ENCODE measurements at places on chromosomes 3 and 15.

DNA sequence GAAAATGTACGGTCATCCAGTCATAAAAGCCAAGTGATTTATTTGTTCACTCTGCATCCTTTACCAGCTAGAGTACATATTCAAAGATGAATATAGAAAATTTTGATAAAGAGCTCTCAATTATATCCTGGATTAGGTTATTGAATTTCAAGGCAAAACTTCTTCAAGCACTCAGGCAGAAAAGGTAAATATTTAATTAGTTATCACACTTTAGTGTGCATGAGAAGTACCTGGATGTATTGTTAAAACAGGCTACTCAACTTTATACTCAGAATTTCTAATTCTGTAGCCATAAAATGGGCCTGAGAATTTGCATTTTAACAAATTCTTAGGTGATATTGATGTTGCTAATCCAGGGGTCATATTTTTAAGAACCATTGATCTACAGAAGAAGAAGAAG is 45.3 kb downstream of the ILDR1 start:
- DNase-seq = no peak

DNA sequence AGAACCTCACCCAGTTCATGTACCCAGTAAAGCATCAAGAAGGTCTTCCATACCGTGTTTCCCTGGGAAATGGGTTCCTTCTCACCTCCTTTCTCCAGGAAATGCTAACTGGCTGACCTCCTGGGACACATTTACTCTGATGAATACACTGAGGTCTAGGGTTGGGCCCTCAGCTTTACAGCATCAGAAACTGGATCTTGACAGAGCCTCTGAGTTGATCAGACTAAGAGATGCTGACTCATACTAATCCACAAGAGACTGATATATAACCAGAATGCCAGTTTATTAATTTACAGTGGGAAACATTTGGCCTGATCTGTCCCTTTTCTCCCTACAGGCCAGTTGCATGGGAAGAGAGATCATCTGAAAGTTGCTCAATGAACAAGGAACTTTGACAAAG is 55.8 kb downstream of the GTF2E1 start:
- no peak for DNase-seq

DNA sequence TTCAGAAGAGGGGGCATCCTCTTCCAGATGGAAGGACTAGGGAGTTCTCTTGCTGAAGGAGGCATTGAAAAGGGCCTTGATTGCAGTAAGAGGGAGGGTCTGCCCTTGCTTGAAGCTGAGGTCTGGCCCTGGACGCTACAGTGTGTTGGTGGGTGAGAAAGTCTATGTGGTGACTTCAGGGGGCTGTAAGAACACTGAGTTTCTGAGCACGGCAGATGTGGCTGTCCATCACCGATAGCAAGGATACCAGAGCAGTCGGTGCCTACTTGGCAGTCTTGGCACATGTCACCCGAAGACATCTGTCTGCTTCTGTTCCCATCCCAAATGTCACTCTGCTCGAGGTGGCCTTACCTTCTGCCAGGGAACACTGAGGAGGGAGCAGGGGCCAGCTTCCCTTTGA is 631.1 kb upstream of the CFAP20DC start:
- DNase-seq = no peak

DNA sequence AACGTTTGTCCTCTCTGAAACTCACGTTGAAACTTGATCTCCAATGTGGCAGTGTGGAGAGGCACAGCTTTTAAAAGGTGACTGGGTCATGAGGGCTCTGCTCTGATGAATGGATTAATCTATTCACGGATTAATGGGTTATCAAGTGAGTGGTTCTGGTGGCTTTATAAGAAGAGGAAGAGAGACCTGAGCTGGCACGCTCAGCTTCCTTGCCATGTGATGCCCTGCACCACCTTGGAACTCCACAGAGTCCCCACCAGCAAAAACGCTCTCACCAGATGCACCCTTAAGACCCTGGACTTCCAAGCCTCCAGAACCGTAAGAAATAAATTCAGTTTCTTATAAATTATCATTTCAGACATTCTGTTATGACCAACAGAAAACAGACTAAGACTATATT is 2.6 kb downstream of the PPP1R2 start:
- DNase-seq = no peak

DNA sequence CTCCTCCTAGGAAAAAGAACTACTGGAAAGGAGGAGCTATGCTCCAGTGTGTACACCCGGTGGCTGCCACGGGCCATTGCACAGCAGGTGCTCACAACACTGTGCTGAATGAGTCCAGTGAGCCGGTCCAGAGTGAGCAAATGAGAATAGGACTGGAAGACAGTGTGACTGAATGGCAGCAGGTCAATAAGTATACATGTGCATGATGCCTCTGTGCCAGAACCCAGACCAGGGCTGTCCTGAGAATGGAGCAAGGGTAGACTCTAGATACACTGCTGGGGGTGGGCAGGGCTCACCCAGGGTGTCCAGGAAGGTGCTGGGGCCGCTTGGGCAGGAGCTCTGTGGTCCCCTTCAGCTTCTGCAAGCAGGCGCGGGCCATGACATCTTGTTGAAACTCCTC is 8.3 kb downstream of the POLG start:
- no peak for DNase-seq
